Activated naive CD4-positive, alpha-beta T cell (primary cell): ENCODE measurements at places on chromosomes 13 and 19.

DNA sequence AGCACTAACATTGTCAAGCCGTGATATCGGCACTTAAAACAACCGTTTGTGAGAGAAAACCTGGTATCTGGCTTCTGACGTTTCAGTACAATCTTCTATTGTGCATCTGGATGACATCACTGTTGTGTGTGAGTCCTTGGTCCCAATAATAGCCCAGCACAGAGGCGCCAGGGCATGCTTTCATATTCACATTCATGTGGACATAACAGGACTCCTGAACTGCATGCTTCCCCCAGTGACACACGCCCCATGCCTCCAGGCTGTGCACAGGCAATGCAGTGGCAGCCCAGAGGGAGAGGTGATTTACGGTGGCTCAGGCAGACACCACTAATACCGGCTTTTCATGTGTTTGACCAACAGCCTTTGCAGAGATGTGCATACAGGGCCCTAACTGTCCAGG lies 58.1 kb downstream of the MRPL57 start:
- DNase-seq, result no peak

- no peak for DNase-seq
These were observed 4.3 kb upstream of the PALM start for GRCh38 chr19:704447-704741.

DNA sequence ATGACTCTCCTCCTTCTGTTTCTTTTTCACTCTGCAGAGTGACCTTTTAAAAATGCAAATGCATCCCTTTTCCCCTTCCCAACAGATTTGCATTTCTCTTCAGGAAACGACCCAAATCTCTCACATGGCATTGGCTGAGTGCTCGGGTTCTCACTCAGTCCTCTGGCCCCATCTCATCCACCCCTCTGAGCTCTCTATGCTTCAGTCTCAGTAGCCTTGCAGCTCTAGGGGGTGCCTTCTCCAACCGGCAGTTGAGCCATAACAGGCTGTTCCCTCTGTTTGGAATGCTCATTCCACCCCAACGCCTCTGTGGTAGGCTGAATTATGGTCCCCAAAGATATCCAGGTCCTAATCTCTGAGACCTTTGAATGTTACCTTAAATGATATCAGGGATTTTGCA lies 78.2 kb downstream of the AKAP11 start:
- no peak for DNase-seq

DNA sequence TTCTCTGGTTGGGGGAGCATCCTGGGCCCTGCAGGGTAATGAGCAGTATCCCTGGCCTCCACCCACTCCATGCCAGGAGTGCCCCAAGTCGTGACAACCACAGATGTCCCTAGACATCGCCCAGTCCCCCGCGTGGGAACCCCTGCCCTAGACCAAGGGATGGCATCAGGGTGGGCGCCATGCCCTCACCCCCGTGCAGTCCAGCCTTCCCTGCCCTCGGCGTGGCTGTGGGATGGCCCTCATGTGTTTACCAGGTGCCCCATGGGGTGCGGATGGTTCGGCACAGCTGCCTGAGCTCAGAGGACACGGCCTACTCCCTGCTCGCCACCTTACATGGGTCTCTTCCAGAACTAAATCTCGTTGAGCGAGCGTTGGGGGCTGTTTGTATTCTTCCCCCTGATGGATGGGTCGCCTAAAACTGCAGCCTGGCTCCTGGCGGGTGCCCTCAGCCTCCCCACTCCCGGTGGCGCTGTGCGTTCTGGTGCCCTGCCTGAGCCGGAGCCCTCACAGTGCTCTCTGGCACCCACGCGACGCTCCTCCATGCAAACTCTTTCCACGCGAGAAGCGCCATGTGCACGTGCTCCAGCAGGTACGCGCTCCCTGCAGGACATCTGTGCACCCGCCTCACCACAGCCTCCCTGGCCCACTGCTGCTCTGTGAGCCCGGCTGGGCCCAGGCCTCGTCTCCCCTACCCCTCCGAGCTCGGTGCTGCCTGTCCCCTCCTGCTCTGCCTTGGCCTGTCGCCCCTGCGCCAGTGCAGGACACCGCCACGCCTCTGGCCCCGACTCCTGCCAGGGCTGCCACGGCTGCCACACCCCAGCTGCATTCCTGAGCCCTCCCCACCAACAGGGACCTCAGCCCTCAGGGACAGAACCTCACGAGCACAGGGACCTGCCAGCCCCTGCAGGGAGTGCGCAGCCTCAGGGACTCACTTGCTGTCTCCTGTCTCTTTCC lies 145.0 kb downstream of the KDM4B start:
- DNase-seq, result no peak

DNA sequence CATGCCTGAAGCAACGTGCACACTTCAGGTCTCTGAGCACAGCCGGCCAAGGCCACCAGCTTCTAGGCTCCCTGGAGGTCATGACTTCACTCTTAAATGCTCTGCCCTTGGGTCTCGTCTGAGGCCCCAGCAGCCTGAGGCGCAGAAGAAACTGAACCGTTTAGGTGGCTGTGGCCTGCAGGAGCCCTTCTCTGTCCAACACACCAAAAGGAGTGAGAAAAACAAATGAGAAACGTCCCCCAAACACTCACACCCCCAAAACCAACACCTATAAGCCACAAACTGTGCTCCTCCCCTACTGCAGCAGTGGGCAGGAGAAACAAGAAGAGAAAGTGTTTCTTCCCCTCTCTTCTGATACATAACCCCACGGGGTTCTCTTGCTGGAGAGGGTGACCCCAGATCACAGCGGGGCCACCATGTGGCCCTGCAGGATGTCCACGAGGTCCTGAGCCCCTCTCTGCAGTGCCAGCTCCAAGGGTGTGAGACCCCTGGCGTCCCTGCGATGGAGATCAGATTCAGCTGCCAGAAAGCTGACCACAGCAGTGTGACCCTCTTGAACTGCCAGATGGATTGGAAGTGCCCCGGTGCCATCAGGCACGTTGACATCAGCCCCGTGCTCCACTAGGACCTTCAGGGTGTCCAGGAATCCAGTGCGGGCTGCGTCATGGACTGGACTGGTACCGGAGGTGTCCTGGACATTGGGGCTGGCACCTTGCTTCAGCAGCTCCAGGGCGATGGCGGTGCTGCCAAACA lies 1.0 kb upstream of the KRI1 start:
- DNase-seq, result peak; percentile 25

DNA sequence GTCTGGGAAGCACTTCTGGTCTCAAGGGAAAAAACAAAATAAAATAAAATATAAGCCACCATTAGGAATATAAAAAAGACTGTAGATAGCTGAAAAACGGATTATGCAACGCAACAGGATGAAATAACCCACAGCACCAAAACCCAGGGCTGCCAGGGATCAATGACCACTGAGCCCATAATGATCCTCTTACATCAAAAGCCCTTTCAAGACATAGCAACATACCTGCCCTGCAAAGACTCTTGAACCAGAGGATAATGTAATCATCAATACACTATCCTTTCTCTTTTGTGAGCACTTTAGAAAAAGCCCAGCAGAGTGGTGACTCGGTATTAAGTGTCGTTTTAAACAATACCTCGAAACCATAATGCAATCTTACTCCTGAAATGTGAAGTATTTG lies 235.0 kb upstream of the SOX21 start:
- no peak for DNase-seq

- DNase-seq, result no peak
These were observed 1.7 kb downstream of the UBXN6 start for GRCh38 chr19:4455719-4456475.

- DNase-seq, result no peak
These were observed 158.8 kb downstream of the NHLRC3 start for GRCh38 chr13:39196965-39197646.
